Chondrocyte (in vitro differentiated cells): ENCODE measurements at places on chromosomes 16 and 17. TPM values are rescaled to one million over a fixed set of nuclear protein-coding genes. Genes with fewer than 3 reads are reported as not detected.

Gene YBX2
- total RNA-seq: 0.56 to 0.57 TPM in 2 of 3 replicates, not detected in the other

Gene SERPINF2
- 0.15 to 0.24 TPM (median 0.15 TPM) in 3 replicates for total RNA-seq

- DNase-seq: no peak
Observed at GRCh38 chr16:30472328-30472942, at the start of gene ITGAL. TSS of gene ITGAL (plus strand) at chr16:30472742. CDS start at chr16:30472838, 96 bp downstream.

- DNase-seq: no peak
Observed at GRCh38 chr17:33113276-33113990, 121.8 kb downstream of the SPACA3 start.

DNA sequence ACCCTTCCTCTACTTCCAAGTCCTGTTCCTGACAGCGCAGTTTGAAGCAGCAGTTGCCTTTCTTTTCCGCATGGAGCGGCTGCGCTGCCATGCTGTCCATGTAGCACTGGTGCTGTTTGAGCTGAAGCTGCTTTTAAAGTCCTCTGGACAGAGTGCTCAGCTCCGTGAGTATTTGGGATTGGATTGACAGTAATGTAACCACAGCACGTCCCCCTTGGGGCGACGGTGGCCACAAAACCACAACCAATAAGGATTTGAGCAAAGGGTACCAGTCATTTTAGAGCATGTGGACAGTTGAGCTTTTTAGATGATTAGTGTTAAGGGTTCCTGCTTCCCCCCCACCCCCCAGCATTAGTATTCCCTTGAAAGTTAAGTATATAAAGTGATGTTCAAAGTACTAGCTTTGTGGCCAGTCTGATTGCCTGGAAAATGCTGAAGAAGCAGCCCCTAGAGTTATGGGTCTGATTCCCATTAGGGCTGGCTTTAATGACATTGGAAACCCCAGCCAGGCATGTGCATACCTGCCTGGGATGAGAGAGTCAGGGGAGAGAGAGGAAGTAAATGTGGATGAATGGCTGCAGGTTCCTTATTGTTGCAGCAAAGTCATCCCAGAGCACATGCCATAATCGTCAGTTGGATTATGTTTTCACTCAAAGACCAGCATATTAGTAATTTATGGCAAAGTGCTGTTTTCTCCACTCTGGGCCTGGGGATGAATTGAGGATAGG, 31.6 kb upstream of the SLC12A3 start:
- no peak for DNase-seq

- no peak for DNase-seq
Observed at GRCh38 chr17:12459736-12460135, 206.0 kb upstream of the MYOCD start.
